HCT116 (cell line): ENCODE measurements at places on chromosomes 3 and 15. TPM values are rescaled to one million over a fixed set of nuclear protein-coding genes. Genes with fewer than 3 reads are reported as not detected.

The GOLGA8H gene
- 0.79 TPM for total RNA-seq

DNA sequence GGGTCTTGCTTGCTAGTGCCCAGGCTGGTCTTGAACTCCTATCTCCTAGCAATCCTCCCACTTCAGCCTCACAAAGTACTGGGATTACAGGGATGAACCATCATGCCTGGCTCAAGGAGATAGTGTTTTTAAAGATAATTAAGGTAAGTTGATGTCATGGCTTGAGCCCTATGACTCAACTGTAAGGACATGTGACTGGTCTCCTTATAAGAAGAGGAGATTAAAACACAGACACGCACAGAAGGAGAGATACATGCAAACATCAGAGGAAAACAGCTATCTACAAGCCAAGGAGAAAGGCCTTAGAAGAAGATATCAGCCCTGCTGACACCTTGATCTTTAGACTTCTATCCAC, 220.4 kb upstream of the GADL1 start:
- no peak for DNase-seq

The GPR149 gene
- total RNA-seq: not detected

GRCh38 chr3:15405448-15406050, 21.8 kb downstream of the METTL6 start:
- peak; percentile 48 for DNase-seq

The SPRED1 gene
- 24.7 TPM for total RNA-seq

- DNase-seq: no peak
Measured at GRCh38 chr3:38457111-38458003, 3.7 kb downstream of the ACVR2B start.

The NEK10 gene
- 1.2 TPM for total RNA-seq

The TOPAZ1 gene
- total RNA-seq: not detected

DNA sequence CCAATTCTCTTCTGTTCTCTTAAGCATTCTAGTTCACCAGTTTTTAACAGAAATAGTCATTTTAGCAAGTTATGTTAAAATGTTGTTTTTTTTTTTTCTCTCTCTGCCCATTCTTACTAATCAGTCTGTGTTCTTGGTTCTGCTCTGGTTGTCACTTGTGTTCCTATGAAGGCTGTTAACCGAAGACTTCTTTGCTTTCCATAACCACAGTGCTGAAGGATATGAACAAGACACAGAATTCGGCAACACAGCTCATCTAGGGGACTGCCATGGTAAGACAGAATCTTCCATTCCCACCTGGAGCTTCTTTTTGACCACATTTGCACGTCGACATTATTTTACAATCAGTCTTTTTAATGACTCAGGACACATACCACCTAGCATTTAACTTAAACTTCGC, 49.1 kb downstream of the SEMA6D start:
- no peak for DNase-seq

DNA sequence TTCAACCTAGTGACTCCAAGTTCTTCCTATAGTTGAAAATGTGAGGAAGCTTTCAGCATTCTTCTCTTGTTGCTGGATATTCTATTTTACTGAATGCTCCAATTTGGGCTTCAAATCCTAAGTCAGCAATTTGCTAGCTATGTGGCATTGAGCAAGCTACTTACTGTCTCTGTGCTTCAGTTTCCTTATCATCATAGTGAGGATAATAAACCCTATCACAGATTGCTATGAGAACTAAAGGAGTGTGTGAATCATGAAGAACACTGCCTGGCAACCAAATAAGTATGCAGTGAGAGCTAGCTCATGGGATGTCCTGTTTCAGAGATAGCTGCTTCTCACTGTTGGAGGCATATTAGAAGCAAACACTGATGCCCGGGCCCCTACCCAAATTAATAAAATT, 163.8 kb upstream of the CDIN1 start:
- DNase-seq: no peak

DNA sequence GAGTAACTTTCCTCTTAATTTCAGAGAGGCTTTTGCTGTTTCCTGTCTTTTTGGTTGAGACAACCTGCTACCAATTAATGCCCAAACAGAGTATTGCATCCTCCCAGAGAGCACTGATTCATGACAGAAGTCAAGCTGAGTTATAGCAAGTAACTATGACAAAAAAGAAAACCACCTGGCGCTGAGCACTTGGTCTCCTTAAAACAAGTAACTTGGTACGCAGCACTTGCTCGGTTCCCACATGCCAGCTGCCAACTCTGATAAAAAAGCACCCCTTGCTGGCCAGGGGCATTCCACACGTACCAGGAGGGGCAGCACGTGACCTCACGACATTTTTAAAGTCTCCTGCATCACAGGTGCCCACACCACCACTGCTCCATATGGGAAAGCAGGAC, 13.5 kb upstream of the MYO5C start:
- DNase-seq: no peak

DNA sequence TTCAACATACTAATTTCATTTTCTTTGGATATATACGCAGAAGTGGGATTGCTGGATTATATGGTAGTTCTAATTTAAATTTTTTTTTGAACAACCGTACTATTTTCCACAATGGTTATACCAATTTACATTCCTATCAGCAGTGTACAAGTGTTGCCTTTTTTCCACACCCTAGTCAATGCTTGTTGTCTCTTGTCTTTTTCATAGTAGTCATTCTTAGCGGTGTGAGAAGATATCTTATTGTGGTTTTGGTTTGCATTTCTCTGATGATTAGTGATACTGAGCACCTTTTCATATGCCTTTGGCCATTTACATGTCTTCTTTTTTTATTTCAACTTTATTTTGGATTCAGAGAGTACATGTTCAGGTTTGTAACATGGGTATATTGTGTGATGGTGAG, 153.1 kb downstream of the IL5RA start:
- no peak for DNase-seq

GRCh38 chr3:148697306-148698189, at the start of gene AGTR1:
Gene AGTR1, plus strand, starts transcription at chr3:148697903. Its CDS starts 43,133 bp downstream, at chr3:148741036.
- no peak for DNase-seq

DNA sequence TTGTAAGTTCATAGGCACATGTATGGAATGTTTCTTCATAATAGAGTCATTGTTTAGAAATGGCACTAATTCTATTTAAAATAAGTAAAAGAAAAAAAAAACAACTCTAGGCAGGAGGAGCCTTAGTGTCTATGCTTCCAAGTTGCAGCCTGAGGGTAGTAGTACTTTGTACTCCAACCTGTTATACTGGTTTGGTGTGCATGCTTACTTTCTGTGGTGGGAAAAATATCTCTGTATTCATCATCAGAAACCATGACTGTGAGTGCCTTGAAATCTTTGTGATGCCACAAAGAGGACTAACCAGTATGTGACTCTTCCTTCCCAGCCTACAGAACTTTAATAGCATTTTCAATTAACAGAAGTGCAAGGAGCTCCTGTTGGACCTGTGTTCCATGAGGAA, 4.4 kb downstream of the NAALADL2 start:
- peak; percentile 39 for DNase-seq

DNA sequence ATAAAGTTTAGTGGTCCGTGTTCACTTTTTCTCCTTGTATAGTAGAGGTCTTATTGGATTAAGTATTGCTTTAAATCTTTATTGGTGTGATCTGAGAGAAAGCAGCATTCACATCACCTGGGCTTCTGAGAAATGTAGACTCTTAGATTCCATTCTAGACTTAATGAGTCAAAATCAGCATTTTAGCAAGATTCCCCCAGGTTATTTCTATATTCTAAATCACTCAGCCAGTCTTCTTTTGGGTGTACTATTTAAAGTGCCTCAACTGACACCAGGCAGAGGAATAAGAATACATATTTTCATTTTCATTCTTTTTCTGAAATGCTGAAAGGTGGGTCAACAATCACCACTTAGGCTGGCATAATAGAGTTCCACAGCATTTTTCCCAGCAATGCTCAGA, 481.7 kb downstream of the TUSC7 start:
- DNase-seq: no peak

DNA sequence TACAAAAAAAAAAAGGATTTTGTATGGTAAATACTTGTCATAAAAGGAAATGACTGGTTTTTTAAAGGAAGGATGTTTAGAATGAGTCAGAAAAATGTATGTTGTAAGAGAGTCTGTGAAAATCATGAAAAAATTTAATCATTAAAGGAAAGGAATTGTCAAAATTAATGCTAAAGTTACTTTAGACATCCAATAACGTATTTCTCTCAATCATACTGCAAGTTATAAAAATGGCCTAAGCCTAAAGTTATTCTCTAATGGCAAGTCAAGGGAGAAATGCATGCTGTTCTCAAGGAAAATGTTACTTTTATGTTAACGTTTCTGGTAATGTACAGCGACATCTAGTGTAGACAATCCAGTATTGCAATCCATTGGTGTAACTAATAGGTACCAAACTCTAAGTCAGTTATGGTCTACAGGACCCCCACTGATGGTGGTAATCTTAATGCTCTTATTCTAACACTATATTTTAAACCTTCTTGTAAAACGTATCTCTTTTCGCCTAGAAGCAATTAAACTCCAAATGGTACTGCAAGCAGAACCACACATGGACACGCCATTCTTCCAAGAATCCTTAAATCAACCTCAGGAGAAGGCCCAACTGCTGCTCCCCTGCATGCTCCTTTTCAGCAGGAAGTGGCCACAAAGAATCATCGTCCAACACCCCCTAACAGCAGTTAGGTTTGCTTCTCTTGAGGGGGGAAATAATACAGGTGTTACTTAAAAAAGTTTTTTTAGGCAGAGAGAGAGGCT, 35.2 kb downstream of the NCEH1 start:
- DNase-seq: peak; percentile 26

- no peak for DNase-seq
Measured at GRCh38 chr3:174247687-174248152, 611.4 kb upstream of the NAALADL2 start.

DNA sequence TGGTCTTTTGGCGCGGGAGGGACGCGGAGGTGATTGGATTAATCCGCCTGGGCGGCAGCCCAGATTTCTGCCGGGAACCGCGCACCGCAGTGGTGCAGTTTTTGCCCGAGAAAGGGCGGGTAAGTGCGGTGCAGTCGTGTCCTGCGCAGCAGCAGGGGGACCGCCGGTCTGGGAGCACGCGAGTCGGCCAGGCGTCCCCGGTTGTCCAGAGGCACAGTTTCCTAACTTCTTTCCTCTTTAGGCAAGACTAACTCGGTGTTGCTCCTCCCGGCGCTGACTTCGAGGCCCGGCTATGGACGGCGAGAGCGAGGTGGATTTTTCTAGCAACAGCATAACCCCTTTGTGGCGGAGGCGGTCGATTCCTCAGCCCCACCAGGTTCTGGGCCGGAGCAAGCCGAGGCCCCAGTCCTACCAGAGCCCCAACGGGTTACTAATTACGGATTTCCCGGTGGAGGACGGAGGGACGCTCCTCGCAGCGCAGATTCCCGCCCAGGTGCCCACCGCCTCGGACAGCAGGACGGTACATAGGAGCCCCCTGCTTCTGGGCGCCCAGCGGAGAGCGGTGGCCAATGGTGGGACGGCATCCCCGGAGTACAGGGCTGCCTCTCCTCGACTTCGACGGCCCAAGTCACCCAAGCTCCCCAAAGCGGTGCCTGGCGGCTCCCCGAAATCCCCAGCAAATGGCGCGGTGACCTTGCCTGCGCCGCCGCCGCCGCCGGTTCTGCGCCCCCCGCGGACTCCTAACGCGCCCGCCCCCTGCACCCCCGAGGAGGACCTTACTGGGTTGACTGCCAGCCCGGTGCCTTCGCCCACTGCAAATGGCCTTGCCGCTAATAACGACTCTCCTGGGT, 736 bp downstream of the ARHGEF26 start:
- DNase-seq: no peak

The MNS1 gene
- total RNA-seq: 1.9 TPM

DNA sequence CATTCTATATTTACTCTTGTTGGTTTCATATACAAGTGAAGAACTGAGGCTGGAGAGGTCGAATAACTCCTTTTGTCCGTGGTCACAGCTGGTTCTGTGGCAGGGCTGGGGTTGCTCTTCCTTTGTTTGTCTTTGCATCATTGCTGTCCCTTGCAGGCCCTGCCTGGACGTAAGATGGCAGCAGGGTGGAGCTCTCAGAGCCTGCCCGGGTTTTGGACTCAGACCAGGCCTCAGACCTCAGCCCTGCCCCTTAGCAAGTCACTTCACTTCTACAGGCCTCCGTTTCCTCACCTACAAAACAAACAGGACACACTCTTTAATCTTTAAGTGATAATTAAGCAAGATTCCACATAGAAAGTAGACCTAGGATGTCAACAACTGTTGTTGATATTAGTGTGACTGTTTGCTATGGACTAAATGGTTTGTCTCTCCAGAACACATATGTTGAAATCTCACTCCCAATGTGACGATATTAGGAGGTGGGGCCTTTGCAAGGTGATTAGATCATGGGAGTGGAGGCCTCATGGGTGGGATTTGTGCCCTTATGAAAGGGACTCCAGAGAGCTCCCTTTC, 65.6 kb upstream of the PLXNA1 start:
- no peak for DNase-seq

- no peak for DNase-seq
Measured at GRCh38 chr15:34691034-34691433, 63.8 kb downstream of the GJD2 start.

DNA sequence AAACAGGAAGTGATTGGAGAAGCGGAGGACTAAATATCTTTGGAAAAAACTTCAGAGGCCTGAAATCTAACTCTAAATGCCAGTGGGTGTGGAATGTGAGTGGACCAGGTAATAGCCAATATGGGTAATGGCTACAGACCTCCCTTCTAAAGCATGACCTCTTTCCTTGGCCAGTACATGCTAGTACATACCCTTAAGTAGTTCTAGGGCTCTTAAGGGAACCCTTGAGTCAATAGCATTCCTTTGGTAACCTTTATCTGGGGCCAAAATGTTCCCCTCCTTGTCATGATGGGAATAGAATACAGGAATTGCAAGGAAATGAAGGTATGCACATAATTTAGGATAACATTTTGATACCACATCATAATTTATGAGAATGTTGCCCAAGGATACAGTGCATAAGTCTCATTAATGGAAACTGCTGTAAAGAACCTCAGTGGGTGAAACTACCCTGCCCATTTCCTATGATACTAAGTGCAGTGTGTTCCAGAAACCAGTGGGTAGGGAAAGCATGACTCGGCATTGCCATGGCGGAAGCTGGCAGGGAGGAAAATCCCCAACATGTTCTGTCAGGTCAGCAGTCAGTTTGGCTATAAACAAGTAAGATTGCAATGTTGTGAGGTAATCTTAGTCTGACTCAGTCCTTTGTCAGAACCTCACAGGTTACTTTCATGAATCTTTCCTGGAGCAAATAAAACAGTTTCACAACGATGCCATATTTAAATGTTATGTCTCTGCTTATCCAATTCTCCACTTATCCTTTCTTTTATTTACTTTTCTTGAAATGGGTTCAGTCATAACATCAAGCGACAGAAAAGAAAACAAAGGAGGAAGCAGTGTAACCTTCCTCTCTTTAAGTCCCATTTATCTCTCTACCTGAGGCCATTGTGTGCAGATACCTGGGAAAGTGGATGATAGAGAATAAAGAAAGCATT, 23.5 kb upstream of the RAP2B start:
- DNase-seq: peak; percentile 90

The GHSR gene
- total RNA-seq: not detected

The RPL39L gene
- not detected for total RNA-seq

The LTK gene
- 9.2 TPM for total RNA-seq

- DNase-seq: no peak
Measured at GRCh38 chr15:99333413-99333812, 82.1 kb downstream of the LRRC28 start.

DNA sequence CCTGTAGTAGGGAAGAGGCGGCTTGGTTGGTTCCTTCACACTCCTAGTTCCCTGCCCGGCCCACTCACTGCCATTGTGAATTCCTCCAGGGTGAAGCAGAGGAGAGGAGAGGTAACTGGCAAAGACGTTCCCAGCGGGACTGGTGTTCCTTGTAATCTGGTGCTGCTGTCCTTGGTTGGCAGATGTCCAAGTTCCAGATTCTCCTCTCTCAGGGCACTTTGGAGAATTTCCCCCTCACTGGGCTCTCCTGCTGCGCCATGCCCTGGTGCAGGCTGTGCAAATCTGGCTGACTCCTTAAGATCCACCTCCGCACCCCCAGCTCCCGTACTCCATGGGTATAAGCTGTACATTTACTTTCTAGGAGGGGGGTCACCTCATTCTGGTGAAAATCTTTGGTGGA, 37.3 kb downstream of the THSD4 start:
- DNase-seq: no peak
